ENCODE measurements at places on chromosomes 5 and 9.

DNA sequence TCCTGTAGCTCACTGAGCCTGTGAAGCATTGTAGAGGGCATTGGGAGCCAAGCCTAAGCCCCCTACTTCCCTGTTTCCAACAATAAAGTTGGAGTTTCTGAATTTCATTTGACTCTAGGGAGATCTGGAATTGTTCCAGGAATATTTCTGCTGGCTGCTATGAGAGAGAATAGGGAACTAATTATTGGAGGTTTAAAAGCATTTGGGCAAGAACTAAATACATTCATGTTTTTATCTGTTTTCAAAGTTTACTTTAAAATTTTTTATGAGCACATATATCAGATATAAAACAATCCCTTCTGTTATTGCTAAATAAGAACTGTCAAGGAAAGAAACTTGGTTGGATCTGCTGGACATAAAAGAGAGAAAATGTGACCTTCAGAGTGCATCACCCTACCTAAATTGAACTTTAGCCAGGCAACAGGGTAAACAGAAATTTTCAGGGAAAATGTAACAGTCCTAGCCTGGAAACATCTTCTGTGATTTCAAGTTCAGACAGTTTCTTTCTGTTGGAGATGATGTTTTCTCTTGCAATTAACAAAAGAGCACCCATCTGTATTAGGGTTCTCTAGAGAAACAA is 19.3 kb upstream of the LECT2 start:
- DNase-seq, result no peak

DNA sequence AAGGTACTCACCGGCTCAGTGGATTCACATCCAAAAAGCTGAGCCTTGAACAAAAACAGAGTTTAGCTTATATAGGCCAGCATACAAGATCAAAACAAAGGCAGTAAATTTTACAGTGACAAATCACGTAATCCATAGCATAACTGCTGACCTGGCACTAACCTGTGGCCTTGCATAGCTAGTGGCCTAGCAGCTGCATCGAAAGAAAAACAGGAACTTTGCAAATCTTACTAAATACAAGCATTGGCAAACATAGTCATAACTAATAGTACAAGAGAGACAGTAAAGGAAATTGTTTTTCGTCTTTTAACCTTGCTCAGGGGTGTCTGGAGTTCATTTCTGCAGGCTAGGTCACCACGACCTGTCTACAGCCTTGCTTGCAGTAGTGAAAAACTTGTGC is 4.8 kb downstream of the HSDL2 start:
- DNase-seq, result no peak

- no peak for DNase-seq
These were observed 913.2 kb upstream of the TYRP1 start for GRCh38 chr9:11779971-11780370.

GRCh38 chr9:121562301-121562700 is 62.7 kb upstream of the GGTA1 start:
- DNase-seq, result no peak

- DNase-seq, result no peak
These were observed 16.2 kb upstream of the PTGS1 start for GRCh38 chr9:122354536-122355199.
